ENCODE measurements at places on chromosomes 13 and 19.

DNA sequence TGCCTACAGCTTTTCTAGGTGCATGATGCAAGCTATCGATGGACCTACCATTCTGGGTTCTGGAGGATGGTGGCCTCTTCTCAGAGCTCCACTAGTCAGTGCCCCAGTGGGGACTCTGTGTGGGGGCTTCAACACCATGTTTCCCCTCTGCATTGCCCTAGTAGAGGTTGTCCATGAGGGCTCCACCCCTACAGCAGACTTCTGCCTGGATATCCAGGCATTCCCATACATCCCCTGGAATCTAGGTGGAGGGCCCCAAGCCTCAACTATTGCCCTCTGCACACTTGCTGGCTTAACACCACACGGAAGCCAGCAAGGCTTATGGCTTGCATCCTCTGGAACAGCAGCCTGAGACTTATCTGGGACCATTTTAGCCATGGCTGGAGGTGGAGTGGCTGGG is 1299.9 kb upstream of the MIR17HG start:
- no peak for DNase-seq

DNA sequence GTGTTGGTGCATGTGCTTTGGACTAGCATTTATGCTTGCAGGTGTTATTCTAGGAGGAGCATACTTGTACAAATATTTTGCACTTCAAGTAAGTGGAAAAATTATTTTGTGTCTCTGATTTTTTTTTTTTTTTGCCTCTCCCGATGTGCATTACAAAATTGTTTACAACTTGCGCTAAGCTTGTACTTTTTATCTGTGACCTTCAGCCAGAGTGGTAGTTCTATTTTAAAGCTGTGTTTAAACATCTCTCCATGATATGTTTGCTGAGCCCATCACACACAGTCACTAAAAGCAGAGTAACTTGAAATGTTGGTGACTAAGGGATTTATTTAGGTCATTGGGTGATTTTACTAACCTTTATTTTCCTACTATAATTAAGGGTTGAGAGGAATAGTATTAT is 20.8 kb downstream of the ITM2B start:
- DNase-seq: peak; percentile 76

- DNase-seq: no peak
These were observed 5.2 kb downstream of the MAP2K7 start for GRCh38 chr19:7908742-7909461.

DNA sequence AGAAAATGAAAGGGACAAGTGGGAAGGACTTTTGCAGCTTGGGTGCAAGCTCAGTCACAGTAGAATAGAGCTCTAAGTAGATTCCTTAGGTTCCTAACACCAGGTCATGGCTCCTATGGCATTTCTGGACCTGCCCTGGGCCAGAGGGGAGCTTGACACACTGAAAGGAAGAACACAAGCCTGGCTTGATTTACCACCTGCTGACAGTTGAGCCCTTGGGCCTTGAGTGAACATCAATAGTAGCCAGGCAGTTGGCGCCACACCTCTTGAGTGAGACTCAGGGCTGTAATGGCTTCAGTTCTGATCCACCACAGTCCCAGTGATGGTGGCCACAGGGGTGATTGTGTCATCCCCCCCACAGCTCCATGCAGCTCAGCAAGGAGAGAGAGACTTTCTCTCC is 221.9 kb upstream of the PCDH17 start:
- DNase-seq: no peak

GRCh38 chr13:49476529-49476928 is 19.2 kb upstream of the PHF11 start:
- no peak for DNase-seq

- DNase-seq: no peak
These were observed 1194.2 kb downstream of the EFNB2 start for GRCh38 chr13:105341256-105341655.

- no peak for DNase-seq
These were observed 12.0 kb downstream of the NDUFA11 start for GRCh38 chr19:5891572-5891937.

DNA sequence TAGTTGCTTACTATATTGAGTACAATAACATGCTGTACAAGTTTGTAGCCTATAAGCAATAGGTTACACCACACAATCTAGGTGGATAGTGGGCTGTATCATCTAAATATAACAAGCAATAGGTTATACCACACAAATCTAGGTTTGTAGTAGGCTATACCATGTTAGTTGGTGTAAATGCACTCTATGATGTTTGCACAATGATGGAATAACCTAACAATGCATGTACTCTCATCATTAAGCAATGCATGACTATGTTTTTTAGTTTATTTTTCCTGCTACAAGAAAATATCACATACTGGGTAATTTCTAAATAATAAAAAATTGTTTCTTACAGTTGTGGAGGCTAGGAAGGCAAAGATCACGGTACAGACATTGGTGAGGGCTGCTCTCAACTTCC is 262.5 kb downstream of the SLITRK6 start:
- no peak for DNase-seq

DNA sequence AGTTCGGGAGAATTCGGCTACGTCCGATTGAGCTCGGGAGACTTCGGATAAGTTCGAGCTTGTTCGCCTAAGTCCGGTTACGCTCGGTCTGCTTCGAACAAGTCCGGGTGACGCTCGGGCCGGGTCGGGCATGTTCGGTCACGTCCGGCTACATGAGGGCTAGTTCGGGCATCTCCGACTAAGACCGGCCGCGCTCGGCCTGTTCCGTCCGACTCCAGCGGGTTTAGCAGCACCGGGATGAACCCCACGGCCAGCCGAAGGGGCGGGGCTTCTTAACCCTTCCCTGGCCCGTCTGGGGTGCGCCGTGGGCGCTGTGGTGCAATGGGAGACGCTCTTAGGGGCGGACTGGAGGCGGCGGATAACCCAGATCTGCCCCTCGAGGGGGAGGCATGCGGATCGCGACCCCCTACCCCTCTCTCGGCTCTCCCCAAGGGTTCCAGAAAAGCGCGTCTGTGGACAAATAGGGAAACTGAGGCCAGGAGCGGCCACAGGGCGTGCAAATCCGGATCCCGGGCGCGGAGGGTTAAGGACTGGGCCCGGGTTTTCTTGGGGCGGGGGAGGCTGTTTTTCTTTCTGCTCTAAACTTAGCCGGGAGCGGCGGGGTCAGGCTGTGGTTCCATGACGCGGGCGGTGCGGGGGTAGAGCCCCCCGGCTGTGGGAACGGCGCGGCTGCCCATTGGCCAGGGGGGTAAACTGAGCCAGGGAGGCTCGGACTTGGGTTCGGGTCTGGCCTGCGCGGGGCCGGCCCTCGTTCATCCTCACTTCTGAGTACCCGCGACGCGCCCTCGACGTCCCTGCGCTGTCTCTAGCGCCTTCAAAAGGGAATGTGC is 1.5 kb downstream of the PDE4C start:
- peak; percentile 95 for DNase-seq

GRCh38 chr13:94160875-94161274 is 318.6 kb downstream of the DCT start:
- no peak for DNase-seq

DNA sequence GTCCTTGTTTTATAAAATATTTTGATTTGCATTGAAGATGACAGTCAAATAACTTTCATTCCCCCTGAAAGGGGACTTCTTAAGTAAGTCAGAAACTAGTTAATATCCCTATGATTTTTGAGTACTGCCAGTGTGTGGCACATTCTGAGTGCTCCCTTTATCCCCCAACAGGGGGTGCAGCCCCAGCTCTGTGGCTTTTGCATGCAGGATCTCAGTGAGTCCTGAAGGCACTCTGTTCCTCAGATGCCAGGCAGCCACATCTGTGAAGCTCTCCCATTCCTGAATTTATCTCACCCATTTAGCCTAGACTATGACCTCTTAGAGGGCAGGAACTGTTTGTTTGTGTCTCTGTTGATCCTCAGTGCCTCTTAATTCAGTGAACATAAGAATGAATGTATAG is 123.1 kb downstream of the CDK8 start:
- DNase-seq: peak; percentile 28

GRCh38 chr19:50712833-50713232 is 6.8 kb downstream of the SHANK1 start:
- DNase-seq: no peak

GRCh38 chr13:79782541-79783205 is 301.7 kb downstream of the NDFIP2 start:
- DNase-seq: peak; percentile 14

GRCh38 chr19:40960062-40960685 is 30.9 kb upstream of the CYP2B6 start:
- no peak for DNase-seq

GRCh38 chr13:20877902-20878301 is 24.6 kb downstream of the XPO4 start:
- DNase-seq: no peak

DNA sequence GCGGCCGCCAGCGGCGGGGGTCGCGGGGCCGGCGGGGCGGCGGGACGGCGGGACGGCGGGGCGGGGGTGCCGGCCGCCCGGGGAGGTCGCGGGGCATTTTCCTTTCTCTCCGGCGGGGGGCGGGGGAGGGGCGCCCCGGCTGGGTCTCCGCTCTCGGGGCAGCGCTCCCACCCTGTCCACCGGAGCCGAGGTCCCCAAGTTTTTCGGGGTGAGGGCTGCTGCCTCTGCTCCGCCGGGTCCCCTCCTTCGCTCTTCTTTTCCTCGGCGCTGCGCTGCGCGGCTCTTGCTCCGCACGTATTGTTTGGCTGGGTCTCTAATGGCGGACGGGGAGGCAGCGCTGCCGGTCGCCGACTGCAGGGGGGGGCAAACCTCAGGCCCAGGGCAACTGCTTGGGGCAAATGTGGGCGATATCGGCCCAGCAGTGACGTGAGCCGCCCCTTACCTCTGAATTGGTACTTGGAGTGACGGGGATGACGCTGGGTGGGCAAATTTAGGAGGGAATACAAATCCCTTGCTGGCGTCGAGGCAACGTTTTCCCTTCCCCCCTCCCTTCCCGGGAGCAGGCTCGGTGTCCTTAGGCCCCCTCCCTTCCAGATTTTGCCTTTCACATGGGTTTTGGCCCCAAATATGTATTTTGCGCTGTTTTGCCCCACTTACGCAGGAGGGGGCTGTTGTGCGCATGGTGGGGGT is 759 bp downstream of the ZMYM2 start:
- DNase-seq: peak; percentile 27

DNA sequence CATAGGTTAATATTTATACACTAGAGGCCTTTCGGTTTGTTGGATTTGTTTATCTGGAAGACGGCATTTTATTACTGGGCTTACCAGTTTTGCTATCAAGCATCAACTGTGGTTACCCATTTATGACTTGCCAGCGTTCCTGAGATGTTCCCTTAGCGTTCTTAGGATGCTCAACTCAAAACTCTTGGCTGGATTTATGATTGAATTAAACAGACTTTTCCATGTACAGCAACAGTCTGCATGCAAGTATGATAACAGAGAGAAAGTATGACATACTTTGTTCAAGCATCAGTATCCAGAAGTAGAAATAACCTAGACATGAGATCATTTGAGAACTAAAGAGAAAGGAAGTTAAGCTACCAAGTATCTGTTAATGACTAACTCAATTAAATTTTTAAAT is 29.9 kb upstream of the RNF113B start:
- DNase-seq: no peak

DNA sequence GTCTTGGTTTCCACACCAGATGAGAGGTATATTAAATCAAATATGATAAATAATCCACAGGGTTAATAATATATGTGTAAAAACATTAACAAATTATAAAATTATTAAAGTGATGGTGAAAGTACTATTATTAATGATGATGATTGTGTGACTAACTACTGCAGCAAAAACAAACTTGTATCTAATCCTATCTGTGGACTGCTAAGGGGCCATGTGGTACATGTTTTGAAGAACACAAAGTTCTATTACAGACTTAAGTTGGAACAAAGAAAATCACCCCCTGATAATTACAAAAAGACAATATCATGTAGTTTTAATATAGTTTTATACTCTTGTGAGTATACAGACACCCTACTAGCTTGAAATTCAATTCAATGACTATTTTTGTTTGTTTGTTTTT is 504.2 kb upstream of the NBEA start:
- no peak for DNase-seq

DNA sequence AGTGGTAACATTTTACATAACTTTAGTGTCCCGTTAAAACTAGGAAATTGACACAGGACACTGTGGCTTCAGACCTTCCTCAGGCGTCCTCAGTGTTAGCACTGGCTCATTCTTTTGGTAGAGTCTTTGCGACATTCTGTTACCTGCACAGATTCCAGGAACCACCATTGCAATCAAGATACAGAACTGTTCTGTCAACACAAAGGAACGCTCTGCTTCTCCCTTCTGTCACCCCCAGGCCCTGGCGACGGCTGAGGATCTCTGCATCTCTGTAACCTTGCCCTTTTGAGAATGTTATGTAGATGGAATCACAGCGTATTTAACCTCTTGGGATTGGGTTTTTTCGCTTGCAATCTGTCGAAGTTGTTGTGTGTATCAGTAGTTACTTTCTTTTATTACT is 22.6 kb downstream of the KDM4B start:
- no peak for DNase-seq

- DNase-seq: peak; percentile 64
These were observed 781 bp downstream of the QPCTL start for GRCh38 chr19:45693106-45693788.

DNA sequence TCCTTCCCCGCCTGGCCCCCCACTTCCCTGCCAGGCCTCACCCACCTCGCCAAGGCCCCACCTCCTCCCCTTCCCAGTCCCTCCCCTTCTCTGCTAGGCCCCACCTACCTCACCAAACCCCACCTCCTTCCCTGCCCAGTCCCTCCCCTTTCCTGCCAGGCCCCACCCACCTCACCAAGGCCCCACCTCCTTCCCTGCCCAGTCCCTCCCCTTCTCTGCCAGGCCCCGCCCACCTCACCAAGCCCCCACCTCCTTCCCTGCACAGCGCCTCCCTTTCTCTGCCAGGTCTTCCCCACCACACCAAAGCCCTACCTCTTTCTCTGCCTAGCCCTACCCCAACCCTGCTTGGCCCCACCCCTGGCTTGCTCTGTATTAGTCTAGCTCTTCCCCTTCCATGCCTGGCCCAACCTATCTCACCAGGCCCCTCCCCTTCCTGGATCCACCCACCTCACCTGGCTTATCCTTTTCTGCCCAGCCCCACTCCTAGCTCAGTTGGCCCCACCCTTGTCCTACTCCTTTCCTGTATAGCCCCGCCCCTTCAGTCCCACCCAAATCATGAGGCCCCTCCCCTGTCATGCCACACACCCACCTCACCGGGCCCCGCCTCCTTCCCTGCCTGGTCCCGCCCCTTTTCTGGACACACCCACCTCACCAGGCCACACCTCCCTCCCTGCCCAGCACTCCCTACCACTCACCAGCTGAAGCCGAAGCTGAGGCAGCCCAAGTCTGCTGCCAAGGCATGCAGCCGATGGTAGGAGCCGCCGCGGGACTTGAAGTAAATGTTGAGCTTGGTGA is 16.2 kb downstream of the CERS1 start:
- no peak for DNase-seq

- no peak for DNase-seq
These were observed 42.0 kb downstream of the EPS15L1 start for GRCh38 chr19:16429759-16430091.

DNA sequence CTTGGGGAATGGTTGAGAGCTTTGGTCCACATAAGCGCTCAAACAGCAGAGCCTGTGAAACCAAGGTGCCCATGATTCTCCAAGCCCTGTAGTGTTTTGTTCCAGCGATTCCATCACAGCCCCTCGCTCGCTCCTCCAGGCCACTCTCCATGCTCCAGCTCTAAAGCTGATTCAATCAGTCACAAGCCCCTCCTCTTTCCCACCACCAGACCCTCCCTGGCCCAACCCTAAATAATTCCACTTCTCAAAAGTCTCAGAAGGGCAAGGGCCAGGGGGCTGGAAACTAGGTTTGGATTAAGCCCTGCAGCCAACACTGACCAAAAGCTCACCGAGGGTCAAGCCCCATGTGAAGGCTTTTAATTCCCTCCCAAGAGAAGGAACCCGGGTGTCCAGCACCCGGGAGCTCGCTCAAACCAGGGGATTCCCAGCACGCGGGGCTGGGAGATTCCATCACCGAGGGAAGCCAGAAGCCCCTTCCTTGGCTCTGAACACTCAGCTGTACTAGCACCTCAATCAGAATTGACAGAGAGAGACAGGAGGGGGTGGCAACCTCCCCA is 1.5 kb downstream of the ZNF296 start:
- no peak for DNase-seq

Measured in HepG2 (cell line).